Posterior cingulate gyrus (tissue), 11 donors: ENCODE measurements at places on chromosomes 4 and X.

DNA sequence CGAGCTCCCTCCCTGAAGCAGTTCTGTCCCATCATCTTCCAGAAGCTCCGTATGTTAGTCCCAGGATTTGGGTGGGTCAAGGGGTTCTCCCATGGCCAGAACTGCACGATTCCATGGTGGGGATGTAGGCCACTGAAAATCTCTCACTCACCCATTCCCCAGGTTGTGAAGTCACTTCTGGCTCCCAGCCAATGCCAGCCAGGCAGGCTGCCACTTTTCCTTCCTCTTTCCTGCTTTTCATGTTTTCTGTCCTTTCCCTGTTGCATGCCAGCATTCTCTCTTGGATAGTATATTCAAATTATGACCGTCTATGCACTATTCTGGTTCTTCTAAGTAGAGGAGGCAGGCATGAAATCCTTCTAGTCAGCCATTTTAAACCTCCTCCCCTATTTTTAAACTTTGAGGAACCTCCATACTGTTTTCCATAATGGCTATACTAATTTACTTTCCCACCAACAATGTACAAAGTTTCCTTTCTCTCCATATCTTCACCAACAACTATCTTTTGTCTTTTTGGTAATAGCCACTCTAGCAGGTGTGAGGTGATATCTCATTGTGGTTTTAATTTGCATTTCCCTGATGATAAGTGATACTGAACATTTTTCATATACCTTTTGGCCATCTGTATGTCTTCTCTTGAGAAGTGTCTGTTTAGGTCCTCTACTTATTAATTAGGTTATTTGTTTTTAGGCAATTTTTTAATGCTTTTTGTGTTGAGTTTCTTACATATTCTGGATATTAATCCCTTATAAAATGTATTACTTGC is 182.1 kb upstream of the TET2 start:
- DNase-seq = no peak

GRCh38 chr4:146481246-146481645 is 40.5 kb downstream of the SLC10A7 start:
- peak; percentile 52 for DNase-seq

GRCh38 chr4:89894649-89895550 is at the start of gene MMRN1:
MMRN1 (plus strand) TSS chr4:89894854; CDS start chr4:89894972, 118 bp downstream.
- DNase-seq = no peak

- no peak for DNase-seq
These were observed 278.0 kb downstream of the FBXO8 start for GRCh38 chr4:174005422-174005821.

DNA sequence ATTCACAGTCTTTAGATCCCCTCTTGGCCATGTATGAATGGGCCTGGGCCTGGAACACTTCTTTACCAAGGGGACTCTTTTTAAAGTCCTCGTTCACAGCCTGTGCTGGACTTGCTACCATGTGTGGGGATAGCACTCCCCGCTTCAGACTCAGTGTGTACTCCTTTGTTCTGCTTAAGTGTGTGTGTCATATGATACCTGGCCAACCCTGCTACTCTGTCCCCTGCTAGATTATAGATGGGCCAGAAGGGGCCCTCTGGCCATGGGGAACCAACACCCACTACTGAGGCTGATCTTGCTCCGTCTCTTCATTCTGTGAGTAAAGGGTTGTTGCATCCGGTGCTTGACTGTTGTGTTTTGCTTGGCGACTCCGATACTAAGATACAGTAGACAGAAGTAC is 8.0 kb downstream of the CCDC110 start:
- DNase-seq = no peak

DNA sequence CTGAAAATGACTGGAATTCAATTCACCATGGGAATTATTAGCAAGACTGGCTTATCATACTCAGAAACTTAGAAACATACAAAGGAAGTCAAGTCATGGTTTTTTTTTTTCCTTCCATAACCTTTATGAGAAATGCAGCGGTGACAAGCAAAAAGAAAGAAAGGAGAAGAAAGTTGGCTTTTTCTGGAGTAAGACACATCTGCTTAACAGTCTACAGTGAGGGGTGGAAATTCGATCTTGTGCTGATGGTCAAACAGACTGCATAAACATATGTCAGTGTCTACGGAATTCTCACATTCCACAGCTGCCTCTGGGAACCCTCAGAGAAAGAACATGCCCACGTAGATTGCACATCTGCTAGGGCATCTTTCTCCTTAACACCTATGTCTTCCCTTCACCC is 54.6 kb downstream of the PROM1 start:
- no peak for DNase-seq

DNA sequence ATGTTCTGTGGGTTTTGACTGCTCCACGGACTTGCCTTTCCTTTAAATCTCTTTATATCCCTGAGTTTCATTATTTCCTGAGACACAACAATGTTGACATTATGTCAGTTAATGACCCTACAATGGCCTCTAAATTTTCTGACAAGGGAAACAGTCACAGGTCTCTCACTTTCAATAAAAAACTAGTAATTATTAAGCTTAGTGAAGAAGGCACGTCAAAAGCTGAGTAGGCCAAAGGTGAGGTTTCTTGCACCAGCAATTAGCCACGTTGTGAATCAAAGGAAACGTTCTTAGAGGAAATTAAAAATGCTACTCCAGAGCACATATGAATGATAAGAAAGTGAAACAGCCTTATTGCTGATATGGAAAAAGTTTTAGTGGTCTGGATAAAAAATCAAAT is 930.2 kb upstream of the GRID2 start:
- DNase-seq = no peak

- DNase-seq = peak; percentile 27
These were observed 223.1 kb upstream of the DMD start for GRCh38 chrX:33434256-33435092.

DNA sequence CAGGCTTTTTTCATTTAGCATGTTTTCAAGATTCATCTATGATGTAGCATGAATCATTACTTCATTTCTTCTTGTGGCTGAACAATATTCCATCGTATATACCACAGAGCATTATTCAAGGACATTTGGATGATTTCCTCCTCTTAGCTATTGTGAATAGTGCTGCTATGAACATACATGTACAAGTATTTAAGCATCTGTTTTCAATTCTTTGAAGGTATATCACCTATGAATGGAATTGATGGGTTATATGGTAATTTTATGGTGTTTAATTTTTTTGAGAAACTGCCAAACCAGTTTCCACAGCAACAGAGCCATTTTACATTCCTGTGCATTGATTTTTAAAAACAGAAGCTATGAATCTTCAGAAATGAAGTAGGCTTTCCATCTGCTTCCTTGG is 36.1 kb upstream of the WDR19 start:
- no peak for DNase-seq

GRCh38 chr4:40335525-40335894 is 377 bp downstream of the CHRNA9 start:
- DNase-seq = no peak

- DNase-seq = no peak
These were observed 47.7 kb downstream of the MANBA start for GRCh38 chr4:102713096-102713495.

- no peak for DNase-seq
These were observed 197.0 kb downstream of the CAMK2D start for GRCh38 chr4:113564493-113564892.

- DNase-seq = no peak
These were observed 21.9 kb upstream of the GPR78 start for GRCh38 chr4:8558080-8558960.

- no peak for DNase-seq
These were observed 218.5 kb downstream of the PRR32 start for GRCh38 chrX:127038065-127038464.

DNA sequence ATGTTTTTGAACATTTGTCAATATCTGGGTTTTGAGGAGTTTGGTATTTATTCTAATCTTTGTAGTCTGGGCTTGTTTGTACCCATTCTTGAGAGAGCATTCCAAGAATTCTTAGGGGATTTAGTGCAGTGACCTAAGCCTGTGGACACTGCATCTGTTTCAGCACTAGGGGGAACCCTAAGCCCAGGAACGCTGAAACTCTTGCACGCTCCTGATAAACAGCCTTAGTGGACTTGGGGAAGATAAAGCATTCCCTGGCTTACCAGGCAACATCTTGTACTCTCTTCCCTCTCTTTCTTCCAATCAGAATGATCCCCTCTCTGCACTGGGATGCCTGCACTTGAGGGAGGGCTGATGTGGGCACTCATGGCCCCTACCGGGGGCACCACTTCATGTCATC is 654.9 kb upstream of the HTR2C start:
- DNase-seq = no peak

DNA sequence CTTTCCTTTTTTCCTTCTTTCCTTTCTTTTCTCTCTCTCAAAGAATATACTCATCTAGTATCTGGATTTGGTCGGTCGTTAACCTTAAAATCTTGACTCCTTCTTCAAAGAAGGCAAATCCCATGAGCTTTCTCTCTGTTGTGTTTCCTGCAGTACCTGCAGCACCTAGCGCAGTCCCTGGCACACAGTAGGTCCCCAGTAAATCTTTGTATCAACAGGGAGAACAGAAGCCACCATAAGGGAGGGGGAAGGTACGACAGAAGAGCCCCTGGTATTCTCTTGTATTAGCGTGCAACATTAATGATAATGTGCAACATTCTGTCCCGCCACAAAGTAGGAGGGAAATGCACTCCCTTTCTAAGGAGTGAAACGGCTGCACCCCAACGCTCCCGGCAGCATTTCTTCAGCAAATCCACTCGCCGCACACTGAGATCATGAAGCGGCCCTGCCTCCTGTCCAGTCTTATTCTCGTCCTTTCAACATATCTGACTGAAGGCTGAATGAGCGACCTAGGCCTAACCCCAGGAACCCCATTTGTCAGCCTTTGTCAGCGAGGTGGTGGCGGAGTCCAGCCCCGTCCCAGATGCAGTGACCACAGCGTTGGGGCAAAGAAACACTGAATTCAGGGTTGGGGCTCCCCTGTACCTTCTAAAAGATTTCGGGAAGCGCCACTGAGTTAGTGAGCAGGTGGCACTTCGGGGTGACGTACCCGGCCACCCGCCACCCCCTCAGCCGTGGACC is 133.7 kb downstream of the AMELX start:
- DNase-seq = no peak

DNA sequence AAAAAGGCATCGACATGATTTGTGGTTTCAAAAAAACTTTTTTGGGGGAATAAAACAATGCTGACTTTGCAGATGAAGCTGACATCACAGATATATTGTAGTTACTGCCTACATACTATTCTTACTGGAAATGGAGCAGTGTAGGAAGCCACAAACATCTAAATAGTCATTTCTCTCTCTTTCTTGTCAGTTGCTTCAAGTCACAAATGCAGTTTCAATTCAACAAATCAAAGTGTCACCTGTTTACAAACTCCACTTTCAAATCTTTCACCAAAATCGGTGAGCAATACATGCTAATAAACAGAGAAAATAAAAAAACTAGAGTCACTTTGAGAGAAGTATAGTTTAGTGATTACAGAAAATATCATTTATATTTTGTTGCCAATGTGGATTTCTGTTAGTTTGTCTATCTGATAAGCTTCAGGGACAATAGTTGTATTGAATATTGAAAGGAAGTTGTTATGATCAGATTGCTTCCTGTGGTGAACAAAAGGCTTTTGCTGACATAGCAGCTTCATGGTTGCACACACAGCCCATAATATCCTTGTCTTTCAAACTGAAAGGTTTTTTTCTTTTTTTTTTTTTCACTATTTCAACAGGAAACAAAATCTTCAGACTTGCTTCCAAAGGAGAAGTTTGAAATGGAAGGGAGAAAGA is 49.7 kb upstream of the PTPN13 start:
- no peak for DNase-seq

DNA sequence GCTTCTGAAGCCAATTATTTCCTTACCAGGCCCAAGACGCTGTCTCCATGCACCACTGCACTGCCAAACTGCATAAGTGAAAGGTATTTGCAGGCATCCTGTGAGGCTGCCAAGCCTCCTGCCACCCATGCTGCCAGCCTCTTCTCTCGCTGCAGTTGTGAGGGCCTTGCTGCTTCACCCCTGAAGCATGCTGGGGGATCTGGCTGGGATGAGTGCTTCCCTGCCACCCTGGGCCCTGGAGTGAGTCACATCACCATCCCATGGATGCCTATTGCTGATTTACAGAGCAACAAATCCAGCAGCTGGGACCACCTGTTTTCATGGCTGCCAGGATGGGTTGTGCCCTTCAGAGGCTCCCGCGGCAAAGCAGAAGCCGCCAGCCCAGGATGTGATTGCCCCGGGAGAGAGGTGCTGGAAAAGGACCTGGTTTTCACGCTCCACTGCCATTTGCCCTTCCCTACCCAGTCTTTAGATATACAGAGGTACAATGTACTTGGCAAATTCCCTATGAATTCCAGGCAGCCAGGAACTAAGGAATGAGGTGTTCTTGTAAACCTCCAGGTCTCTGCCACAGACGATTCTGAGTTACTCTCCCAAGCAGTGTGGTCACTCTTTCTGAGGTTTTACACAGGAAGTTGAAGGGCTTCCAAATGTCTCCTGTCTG is 41.5 kb upstream of the PTCHD1 start:
- peak; percentile 11 for DNase-seq

GRCh38 chrX:10099411-10099810 is 57.4 kb upstream of the CLCN4 start:
- no peak for DNase-seq

DNA sequence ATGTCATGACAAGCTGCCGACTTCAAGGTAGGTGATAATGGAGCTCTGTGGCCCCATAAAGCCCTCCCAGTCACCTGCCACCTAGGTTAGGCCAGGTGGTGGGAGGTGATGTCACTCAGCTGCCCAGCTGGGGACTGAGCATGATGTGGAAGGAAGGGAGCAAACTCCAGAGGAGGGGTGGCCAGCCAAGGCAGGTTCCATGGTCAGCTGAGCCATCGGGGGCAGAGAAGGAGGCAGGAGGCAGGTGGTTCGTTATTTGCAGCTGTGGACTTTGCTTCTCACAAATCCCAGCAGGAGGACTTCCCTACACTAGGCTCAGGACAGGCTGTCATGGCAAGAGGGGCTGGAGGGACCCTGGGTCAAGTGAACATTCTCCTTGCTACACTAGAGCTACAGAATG is 2.1 kb downstream of the CCDC120 start:
- peak; percentile 15 for DNase-seq

DNA sequence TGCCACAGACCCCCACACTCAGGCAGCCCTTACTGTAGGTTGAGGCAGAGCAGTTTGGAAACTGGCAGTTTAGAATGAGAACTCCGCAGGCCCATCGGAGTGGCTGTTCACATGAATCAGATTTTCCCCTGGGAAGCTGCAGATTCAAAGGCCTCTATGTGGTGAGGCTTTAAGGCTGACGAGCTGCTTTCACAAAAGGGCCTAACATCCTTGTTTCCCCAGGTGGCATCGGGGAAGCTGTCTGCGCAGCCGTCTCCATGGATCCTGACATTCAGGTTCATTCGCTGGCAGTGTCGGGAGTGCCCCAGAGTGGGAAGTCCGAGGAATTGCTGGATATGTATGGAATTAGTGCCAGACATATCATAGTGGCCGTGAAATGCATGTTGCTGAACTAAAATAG is 33.7 kb downstream of the TKTL1 start:
- no peak for DNase-seq

DNA sequence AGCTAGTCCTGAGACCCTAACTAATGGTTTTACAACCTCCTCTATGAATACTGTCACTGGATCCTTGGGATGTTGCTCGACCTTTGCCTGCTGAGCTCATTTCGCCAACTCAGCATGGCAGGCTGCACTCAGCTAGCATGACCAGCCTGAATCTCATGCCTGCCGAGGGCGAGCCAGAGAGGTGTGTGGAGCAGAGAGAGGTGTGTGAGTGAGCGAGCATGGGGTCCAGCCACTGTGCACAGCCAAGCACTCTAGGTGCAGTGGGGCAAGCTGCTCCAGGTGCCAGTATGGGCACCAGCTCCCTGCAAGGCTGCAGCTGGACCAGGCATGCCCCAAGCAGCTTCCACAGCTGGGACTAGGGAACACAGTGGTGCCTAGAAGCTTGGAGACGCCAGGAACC is 410.9 kb downstream of the PCDH10 start:
- no peak for DNase-seq

- peak; percentile 24 for DNase-seq
These were observed 95.7 kb downstream of the NPNT start for GRCh38 chr4:105990933-105991332.
